ENCODE measurements at places on chromosomes 1 and 21.
A peak's percentile ranks its signal among the peaks of the same experiment; 100 is the strongest.

DNA sequence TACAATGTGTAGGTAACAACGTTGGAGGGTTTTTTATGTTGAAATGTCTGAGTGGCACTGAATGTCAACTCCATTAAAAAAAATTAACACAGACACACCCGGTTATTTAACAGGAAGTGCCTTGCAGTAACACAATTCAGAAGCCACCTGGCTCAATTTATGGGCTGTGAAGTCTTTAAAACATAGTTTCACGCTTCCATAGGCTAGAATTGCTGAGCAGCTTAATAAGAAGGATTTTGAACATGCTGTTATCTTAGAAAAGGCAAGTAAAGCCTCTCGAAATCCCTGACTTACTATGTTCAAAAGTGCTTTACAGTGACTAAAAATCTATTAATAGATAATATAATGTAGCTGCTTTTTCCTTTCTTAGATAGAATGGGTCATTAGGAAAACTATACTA lies 19.7 kb downstream of the SRSF4 start:
- DNase-seq, result no peak

DNA sequence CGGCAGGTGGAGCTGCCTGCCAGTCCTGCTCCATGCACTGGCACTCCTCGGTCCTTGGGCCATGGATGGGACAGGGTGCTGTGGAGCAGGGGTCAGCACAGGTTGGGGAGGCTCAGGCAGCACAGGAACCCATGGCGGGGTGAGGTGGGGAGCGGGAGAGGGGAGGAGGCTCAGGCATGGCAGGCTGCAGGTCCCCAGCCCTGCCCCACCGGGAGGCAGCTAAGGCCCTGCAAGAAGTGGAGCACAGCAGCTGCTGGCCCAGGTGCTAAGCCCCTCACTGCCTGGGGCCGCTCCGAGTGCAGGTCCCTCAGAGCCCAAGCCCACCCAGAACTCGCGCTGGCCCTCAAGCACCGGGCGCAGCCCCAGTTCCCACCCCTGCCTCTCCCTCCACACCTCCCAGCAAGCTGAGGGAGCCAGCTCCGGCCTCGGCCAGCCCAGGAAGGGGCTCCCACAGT lies 691 bp upstream of the GBP5 start:
- no peak for DNase-seq

- DNase-seq, result no peak
These were observed 1.8 kb upstream of the CSMD2 start for GRCh38 chr1:34166625-34167361.

DNA sequence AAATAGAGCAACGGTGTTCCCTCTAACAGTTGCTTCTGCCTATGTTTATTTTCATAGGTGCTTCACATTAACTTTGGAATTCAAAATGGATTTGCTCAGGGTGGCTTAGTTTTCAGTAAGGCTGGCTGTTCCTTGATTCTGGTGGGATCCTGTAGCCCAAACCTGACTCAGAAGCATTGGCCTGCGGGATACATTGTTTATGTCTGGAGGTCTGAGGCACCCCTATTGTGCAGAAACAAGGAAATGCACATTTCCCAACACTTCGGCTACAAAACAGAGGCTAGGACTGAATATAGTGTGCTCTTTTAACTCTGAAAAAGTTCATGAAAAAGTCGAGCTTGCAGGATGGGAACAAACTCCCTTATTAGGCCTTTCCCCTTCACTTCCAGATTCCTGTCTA lies 133.8 kb upstream of the F3 start:
- no peak for DNase-seq

DNA sequence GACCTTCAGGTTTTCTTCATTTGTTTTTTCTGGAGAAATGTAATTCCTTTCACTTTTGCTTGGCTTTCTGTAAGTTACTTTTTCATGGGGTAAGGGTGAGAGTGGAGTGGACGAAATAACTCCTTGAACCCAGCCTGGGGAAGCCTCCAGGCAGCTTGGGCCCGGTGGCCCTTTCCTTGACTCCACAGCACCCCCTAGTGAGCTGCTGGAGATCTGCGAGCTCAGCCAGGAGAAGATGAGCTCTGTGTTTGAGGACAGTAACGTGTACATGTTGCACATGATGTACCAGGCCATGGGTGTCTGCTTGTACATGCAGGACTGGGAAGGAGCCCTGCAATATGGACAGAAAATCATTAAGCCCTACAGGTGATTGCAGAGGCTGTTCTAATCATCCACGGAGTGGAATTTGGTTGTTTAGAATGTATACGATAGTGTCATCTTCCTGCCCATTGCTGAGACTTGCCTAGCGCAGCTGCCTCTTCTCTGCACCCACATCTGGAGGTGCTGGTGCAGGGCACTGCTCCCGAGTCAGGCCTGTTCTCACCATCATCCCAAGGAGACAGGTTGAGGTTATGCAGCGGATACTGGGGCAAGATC lies 51.0 kb downstream of the SMYD2 start:
- peak; percentile 26 for DNase-seq

DNA sequence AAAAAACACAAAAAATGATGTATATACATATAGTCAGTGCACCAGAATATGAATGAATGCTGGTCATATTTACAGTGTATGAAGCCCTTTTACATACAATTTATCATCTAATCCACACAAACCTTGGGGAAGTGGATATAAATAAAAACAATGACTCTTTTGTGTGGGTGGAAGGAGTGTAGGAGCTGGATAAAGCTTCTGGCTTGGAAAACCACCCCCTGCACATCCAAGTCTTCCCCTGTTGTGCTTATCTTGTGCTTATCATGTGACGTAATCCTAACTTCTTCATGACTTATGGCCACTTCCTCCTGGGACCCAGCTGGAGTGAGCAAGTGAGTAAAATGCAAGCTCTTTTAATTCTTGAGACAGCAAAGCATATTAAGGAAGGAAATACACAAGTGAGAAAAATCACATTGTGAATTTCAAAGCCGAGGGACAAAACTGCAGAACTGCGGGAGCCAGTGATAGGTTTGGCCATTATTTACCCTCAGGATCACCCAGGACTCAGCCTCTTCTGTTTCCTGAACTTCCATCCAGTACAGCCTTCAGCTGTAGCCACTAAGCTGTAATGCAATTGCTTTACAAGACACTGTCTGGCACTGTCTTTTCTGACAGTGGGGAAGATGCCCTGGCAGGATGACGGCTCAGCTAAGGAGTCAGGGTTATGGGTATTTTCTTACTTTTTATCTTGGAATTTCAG lies 104.0 kb upstream of the PPM1J start:
- DNase-seq, result no peak
